Esophagus squamous epithelium (tissue), 5 donors: ENCODE measurements at places on chromosomes 16 and 17.

- DNase-seq = no peak
Observed at GRCh38 chr17:29726715-29727252, 104.1 kb upstream of the CORO6 start.

GRCh38 chr16:64704386-64704785 is 417.5 kb downstream of the CDH11 start:
- DNase-seq = no peak

- DNase-seq = no peak
Observed at GRCh38 chr17:77666881-77667395, 291.6 kb upstream of the TNRC6C start.

- DNase-seq = no peak
Observed at GRCh38 chr17:72576289-72576759, 455.5 kb downstream of the SOX9 start.

DNA sequence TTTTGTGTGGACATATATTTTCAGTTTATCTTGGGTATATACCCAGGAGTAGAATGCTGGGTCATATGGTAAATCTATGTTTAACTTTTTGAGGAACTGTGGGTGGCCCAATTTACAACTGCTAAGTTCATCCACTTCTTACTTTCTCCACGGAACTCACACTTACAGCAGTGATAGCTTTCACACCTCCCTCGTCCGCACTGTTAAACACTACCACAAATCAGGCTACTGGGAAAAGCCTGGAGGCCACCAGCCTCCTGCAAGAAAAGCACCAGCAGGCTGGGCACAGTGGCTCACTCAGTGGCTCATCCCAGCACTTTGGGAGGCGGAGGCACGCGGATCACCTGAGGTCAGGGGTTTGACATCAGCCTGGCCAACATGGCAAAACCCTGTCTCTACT is 14.7 kb upstream of the ZG16 start:
- no peak for DNase-seq

- no peak for DNase-seq
Observed at GRCh38 chr16:89027281-89027680, 50.3 kb upstream of the CBFA2T3 start.

DNA sequence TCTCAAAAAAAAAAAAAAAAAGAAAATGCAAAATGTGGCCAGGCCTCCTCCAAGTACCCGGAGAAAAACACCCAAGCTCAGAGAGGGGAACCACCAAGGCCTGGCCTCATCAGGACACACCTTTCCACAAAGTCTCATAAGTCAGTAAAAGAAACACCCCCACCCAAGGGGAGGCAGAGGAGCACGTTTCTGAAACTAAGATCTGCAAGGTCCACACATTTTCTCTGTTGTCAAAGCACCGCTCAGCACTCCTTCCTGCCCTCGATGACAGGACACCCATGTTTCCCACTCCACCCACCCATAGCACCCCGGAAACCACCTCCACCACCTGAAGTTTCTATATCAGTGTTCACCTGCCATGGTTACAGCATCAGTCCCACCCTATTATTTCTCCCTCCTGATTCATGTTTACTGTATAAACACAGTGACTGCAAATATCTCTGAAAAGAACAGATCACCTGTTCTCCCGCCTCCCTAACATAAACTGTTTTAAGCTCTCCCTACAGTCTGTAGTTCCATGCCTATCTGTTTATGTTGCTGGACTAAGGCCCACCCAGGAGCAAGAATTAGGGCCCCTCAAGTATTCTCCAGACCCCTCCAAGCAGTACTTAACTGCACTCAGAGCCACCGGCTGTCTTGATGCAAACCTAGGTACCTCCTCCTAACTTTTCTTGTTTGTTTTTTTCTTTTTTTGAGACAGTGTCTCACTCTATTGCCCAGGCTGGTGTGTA is 2.0 kb downstream of the CORO7 start:
- DNase-seq = no peak

GRCh38 chr16:68097088-68097487 is 11.9 kb downstream of the NFATC3 start:
- no peak for DNase-seq

GRCh38 chr17:71535321-71535720 is 585.5 kb upstream of the SOX9 start:
- no peak for DNase-seq

GRCh38 chr17:73546114-73546513 is 98.1 kb downstream of the SDK2 start:
- DNase-seq = no peak

DNA sequence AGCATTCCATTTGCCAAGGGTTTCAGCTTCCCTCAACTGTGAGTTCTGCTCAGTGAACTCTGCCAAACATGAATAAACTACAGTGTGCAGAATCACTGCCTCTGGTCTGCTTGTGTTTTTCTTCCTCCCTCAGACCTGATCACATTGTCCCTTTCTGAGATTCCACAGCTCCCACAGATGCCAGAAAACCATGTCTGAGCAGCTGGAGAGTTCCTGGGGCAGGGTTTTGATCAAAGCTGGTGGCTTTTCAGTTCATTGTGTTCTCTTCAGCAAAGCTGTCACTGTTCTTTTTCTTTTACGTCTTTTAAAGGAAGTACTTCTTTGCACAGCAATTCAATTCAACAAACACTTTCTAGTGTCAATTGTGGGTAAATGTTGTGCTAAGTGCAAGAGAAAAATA is 555.8 kb downstream of the RBFOX1 start:
- no peak for DNase-seq

DNA sequence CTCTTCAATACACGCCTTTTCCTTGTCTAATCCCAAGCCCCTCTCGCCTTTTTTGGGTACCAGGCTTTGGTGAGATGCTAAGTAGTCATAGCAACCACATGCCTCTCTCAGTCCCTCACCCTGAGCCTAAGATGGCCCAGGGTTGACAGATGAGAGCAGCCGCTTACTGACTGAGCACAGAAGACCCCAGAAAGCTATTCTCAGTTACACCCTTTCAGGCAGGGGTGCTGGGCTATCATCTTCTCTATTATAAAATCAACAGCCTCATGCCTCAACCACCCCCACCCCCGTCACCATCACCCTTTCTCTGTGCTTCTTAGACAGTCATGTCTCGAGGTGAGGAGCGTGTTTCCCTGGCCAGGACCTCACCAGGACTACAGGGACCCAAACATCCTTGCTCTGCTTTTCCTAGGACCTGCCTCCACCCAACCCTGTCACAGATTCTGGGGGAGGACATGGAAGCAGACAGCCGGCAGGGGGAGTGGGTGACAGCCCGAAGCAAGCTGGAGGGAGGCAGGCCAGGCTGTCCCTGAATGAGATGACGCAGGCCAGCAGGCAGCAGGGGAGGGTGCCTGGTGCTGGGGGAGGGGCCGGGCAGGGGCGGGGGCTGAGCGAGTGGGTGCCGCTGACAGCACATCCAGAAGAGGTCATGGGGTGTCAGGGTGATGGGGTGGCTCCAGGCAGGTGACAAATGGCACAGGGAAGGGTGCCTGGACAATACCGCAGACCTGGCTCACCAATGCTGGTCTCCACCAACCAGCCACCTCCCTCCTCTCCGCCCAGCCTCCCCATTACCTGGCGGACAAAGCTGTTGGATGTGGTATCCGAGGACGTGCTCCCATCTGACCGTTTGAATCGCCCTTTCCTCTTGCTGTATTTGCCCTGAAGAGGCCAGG is 3.1 kb downstream of the CACNB1 start:
- DNase-seq = no peak

DNA sequence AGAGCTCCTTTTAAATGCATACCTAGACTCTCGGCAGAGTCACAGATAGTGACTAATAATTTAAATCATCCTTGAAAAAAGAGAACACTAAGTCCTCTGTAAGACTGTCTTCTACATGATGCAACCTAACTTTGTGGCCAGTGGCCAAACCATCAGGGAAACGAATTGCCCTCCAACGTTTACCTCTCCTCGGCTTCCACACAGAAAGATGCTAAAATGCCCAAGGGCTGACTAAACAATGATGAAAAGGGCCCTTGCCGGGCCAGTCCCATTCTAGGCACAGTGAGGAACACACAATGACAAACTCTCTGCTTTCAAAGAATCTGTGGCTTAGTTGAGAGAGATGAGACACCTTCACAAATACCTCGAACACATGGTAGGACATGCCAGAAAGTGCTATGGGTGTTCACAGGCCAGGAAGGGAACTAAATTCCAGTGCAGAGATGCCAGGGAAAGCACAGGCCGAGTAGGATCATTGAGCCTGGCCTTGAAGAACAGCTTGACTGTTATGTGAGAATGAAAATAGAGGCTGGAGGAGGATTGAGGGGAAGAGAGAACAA is 35.3 kb upstream of the PITPNM3 start:
- DNase-seq = no peak

DNA sequence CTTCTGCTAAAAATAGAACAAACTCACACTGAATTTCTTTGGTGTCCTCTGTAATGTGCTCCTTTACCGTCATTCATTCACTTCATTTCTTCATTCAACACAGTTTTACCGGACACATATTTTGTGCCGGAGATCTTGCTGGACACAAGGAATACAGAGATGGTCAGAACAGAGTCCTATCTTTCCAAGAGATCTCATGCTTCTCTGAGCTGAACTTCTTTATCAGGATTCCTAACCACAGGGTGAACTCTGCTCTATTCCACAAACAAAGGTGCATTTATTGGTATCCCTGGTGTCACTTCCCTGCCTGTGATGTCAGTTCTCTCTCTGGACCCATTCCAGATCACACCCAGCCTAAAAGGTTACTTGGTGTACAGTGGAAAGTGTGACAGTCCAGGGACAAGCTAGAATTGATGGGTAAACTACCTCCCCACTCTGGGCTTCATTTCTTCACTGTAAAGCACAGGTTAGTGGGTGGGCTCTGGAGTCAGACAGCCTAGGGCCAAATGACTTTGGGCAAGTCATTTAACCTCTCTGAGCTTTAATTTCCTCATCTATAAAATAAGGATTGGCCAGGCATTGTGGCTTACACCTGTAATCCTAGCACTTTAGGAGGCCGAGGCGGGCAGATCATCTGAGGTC is 4.2 kb downstream of the IFI35 start:
- DNase-seq = no peak

- DNase-seq = no peak
Observed at GRCh38 chr17:82984751-82985427, 94.5 kb upstream of the METRNL start.

DNA sequence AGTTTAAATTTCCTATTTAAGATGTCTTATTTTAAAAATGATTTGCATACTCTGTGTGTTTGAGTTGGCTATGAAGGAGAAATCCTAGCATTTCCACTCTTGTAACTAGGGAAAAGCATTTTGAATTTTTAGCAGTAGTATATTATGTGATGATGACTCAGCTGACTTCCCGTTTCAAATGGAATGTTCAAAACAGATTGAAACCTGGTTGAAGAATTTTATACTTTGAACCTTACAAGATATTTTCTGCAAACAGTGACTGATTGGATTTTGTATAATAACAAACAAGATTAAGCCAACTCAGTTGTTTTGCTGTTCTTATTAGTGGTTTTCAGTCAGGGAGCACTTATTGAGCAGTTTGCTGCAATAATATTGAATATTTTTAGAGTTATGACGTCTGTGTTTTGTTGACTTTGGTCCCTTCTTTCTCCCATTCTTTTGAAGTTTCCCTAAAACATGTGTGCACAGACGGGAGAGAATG is 8.0 kb downstream of the TNRC6A start:
- DNase-seq = no peak

GRCh38 chr16:79826732-79827475 is 226.4 kb upstream of the MAF start:
- no peak for DNase-seq

DNA sequence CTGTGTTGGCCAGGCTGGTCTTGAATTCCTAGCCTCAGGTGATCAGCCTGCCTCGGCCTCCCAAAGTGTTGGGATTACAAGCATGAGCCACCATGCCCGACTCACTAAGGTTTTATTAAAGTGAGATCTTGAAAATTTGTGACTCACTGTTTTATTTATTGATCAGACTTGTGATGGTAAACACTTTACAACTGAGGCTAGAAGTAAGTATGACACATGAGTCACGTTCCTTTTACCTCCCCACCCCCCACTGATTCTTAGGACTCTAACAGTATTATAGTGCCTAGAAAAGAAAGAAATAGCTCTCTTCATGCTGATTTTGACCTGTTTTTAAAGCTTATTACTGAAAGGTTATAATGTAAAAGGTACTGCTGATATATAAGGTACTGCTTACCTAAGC is 160.6 kb downstream of the TANC2 start:
- DNase-seq = no peak

- no peak for DNase-seq
Observed at GRCh38 chr17:79027925-79028491, 4.0 kb downstream of the C1QTNF1 start.

GRCh38 chr17:7716901-7717755 is at the start of gene DNAH2:
TSS of gene DNAH2 (plus strand) at chr17:7717744. CDS start at chr17:7719735, 1,991 bp downstream.
- no peak for DNase-seq

- DNase-seq = no peak
Observed at GRCh38 chr17:52986056-52986662, 827.6 kb upstream of the CA10 start.

DNA sequence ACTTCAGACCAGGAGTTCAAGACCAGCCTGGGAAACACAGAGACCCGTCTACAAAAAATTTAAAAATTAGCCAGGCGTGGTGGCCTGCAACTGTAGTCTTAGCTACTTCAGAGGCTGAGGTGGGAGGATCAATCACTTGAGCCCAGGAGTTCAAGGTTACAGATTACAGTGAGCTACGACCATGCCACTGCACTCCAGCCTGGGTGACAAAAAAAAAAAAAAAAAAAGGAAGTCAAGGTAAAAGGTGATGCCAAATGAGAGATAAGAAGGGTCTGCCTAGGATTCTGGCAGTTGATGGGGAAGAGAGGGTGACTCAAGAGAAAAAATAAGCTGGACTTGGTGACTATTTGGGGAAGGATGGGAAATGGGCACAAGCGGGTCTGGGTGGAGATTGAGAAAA is 32.5 kb downstream of the MYO18A start:
- DNase-seq = no peak

- DNase-seq = no peak
Observed at GRCh38 chr17:55281649-55282378, 17.1 kb downstream of the HLF start.
